Cortex of kidney (tissue), 1 donor: ENCODE measurements at places on chromosomes 5 and 9.

DNA sequence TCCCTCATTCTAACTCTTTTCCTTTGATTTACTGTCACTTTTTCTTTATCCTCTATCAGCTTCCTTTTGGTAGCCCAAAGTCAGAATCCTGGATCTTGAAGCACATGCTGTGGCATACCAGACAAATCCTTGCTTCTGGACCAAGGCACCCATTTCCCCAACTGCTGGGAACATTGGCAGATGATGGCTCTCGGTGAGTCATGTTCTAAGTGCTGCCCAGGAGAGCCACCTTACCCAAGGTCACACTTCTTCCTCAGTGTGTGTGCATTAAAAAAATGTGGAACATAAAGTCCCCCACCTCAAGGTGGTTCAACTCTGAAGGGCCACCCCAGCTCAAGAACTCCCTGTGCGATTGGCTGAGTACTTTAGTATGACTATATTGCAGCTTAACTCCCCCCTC lies 141.4 kb upstream of the PUM3 start:
- no peak for DNase-seq

DNA sequence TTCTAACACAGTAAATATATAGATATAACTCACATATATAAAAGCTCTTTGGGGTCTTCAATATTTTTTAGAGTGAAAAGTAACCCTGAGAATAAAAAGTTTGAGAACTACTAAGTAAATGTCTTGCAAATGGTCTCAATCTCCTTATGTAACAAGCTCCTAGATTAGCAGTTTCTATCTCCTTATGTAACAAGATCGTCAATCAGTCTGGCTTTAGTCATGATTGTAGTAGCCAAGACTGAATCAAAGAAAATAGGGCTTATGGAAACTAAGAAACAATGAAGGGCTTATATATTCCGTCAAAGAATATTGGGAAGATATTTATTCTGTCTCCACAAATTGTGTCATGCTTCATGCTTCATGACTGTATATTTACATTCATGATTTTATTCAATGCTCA lies 22.4 kb upstream of the FREM1 start:
- DNase-seq: no peak

DNA sequence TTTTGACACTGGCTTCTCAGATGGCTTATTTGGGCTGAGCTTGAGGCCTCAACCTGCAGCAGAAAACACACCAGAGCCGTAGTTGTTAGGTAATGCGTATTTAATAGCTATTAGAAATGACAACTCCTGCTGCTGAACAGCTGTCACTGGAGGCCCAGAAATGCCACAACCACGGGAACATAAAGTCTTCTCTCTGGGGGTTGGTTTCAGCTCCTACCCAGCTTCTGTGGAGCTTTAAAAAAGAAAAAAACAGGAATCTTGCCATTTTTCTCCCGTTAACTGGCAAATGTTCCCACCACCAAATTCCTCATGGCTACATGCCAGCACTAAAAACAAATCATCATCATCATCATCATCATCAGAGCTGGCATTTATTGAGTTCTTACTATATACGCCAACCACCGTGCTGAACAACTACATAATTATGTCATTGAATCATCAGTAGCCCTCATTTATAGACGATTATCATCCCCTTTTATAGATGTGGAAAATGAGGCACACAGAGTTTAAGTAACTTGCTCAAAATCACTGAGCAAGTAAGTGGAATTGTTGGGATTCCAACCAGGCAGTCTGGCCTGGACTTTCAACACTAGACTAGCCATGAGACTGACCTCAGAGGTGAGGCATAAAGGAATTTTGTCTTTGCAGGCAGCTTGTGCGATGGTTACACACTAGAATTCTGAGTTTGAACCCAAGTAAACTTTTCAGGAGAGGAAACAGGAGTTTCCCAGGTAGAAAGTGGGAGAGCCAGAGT lies 185.3 kb upstream of the WWC1 start:
- DNase-seq: no peak

DNA sequence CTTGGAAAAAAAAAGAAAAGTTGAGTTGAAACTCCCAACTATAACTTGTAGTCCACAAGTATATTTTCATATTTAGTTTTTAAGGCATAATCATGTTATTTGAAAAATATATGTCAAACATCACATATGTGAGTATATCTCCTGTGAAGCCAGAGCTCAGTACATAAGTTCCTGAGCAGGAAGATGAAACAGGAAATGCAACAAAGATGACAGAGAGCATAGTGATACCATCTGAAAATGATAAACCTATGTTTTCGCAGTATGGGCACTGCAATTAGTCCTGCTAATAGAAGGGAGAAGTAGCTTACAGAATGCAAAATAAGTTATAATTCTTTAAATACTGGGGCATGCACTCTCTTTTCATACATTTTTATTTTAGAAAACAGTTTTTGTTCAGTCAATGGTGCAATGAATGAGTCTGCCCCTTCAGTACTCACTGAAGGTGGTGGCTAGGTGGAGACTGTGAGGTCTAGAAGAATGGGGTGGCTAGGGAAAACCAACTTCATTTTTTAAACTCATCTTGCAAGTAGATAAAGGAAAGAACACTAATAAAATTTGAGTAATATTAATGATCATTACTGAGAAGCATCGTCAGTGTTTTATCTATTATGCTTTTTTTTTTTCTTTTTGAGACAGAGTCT lies 54.1 kb upstream of the FYB1 start:
- no peak for DNase-seq

- no peak for DNase-seq
These were observed 160.8 kb upstream of the IER5L start for GRCh38 chr9:129338724-129339430.

DNA sequence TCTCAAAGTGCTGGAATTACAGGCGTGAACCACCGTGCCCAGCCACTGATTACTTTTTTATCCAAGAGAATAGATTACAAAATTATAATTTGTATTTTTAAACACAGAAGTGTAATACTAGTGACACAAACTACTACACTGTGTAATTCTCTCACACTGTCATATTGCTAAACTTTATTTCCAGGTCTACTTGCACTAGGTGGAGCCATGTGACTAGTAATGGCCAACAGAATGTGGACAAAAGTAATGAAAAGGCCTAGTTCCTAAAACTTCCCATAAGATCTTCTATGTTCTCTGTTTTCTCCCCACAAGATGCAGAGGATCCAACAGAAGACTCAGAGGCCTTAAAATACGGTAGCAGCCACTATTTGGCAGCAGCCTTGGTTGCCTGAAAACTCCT lies 27.3 kb downstream of the NADK2 start:
- DNase-seq: no peak
